Upper lobe of right lung (tissue), 1 donor: ENCODE measurements at places on chromosomes 12 and 14. TPM values are rescaled to one million over a fixed set of nuclear protein-coding genes. Genes with fewer than 3 reads are reported as not detected.

DNA sequence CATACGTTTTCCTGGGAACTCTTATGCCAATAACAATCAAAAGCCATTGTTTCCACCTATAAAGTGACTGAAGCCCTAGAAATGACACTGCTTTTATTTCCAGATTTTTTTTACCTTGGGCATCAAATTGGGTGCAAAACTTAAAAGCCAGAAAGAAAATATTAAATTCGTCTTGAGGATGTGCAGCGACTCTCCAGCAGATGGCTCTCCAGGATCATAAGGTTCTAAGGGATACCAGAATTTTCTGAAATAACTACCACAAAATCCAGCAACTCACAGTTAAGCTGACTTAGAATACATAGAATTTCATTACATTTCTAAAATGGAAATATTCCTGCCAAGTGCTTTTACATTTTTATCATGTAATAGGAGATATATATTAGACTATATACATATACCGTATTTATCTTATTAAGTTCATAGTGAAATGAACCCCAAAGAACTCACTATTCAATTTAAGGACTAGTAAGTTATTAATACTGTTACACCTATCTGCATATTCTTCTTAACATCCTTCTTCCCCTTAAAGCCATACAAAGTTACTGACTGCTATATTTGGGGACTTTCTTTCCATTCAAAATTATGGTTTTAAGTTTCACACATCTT is 44.0 kb downstream of the ARMH4 start:
- no peak for DNase-seq

DNA sequence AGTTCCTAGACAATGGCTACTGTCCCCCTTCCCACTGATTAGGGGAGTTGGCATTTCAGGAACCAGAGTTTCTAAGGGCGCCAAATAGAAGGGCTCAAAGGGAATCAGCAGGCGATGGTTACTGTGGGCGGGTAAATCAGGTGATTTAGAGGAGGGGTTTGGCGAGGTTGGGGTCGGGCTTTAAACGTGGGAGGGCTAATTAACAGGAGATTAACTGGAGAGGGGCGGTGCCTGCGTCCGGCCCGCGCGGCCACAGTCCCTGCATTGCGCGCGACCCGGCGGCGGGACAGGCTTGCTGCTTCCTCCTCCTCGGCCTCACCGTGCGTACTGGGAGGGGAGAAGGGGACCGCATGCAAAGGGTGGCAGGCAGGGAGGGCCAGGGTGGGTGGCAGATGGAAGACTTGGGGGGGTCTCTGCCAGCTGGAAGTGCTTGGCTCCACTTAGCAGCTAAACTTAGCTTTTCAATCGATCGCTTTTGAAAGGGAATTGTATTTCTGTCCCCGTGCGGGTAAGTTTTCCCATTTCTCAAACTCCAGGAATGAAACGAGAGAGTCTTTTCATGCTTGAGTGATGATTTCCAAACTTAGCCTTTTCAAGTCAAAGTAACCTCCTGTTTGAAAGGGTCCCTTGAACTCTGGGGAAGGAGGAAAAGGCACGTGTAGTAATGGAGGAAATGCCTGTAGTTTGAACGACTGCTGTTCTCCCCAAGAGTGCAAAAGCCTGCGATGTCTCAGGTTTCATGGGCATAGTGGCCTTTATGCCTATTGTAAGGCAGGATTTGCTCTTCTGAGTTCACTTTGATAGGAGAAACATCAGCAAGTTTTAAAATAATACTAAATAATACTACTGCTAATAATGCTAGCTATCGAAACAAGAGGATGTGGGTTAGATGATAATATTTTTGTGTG is at the start of gene MGST1:
Gene MGST1, plus strand, starts transcription at position 255 of the 908 bp plus-strand sequence. CDS start 6,608 bp downstream, outside the sequence.
- DNase-seq: peak; percentile 94

Gene LRRC23
- total RNA-seq: 13.3 TPM

DNA sequence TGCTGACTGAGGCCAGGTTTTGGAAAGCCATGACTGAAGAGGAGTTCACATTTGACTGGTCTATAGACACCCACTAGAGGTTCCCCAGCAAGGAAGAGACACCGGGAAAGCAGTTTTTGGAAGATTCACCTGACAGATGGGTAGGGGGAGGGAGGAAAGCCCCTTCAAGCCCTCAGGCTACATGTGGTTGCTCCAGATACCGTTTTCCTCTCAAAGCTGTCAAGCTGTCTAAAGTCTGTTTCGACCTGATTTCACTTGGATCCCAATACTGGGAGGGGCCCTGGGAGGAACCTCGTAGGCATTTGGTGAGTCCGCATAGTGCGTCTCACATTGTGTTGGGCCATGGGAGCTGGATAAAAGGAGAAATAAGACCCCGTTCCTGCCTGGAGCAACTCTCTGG is 1.7 kb upstream of the LRP1 start:
- DNase-seq: no peak

GRCh38 chr12:12540261-12541013 is 22.2 kb downstream of the DUSP16 start:
- no peak for DNase-seq
